ENCODE measurements at places on chromosomes 4 and X. TPM values are rescaled to one million over a fixed set of nuclear protein-coding genes. Genes with fewer than 3 reads are reported as not detected.

ARMCX6 gene
- total RNA-seq: 43.1 TPM

GPR143 gene
- total RNA-seq: not detected

SGCB gene
- 9.8 TPM for total RNA-seq

ANOS1 gene
- not detected for total RNA-seq

POLR2B gene
- 125 TPM for total RNA-seq

GRCh38 chr4:67120369-67120768, 424.9 kb downstream of the CENPC start:
- H3K4me3 ChIP-seq: no peak overlapping the region
- no peak overlapping the region for H3K27ac ChIP-seq
- no peak for DNase-seq

- H3K36me3 ChIP-seq: peaks cover 8% of the 10 kb centered on the region
- H3K27me3 ChIP-seq: no peaks in the 10 kb centered on the region
- H3K27ac ChIP-seq: no peak overlapping the region
- no peak for DNase-seq
- no peak overlapping the region for H3K4me3 ChIP-seq
- H3K4me1 ChIP-seq: no peaks in the 10 kb centered on the region
Measured at GRCh38 chrX:71438750-71439149, 72.6 kb downstream of the TAF1 start.

GRCh38 chr4:40173470-40173875, 23.4 kb upstream of the RHOH start:
- DNase-seq: no peak
- H3K27ac ChIP-seq: no peak overlapping the region
- no peak overlapping the region for H3K4me3 ChIP-seq
- H3K27me3 ChIP-seq: no peaks in the 10 kb centered on the region
- no peaks in the 10 kb centered on the region for H3K36me3 ChIP-seq

DNA sequence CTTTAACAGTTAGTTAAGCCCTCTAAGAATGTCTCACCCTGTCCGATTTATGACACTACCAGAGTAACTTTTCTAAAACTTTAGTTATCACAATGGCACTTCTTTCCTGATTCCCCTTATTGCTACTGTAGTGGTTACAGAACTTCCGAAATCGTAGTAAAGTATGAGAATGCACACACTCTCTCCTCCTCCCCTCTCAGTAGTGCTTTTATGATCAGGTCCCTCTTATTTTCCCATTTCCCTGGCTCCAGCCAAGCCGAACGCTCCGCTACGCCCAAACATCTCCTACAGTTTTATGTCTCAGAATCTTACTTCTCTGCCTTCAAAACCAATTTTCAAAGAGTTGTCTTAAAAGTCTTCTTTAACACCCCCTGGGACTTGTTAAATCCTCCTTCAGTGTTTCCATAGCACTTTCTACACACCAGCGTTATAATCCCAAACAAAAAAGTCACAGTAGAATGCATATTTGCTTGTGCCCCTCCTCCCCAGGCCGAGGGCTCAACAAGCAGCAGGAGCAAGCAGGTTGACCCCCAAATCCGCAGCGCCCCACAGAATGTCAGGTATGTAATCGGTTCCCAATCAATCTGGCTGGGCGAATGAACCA, 671 bp downstream of the HPF1 start:
- H3K4me1 ChIP-seq: peaks cover 14% of the 10 kb centered on the region
- peak; percentile 42 for DNase-seq
- H3K27ac ChIP-seq: no peak overlapping the region
- no peaks in the 10 kb centered on the region for H3K27me3 ChIP-seq

DNA sequence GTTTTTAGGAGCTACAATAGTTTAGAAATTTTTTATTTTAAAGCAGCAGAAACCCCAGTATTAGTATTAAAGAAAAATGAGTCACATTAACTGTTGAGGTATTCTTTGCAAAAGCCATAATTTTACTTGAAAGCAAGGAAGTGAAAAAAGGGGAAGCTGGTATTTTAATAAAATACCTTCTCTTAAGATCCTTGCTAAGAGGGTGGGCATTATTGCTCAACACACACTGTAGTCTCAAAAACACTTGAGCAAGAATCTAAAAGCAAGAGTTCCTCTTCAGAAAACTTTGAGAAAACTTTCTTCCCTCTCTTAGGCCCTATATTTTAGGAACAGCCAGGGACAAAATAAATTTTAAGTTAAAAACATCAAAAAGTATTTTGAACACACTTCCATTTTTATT, 259.4 kb upstream of the DIAPH2 start:
- DNase-seq: no peak
- H3K4me1 ChIP-seq: no peaks in the 10 kb centered on the region
- H3K27me3 ChIP-seq: no peaks in the 10 kb centered on the region
- no peak overlapping the region for H3K4me3 ChIP-seq
- H3K36me3 ChIP-seq: no peaks in the 10 kb centered on the region
- no peak overlapping the region for H3K27ac ChIP-seq

- no peaks in the 10 kb centered on the region for H3K4me1 ChIP-seq
- H3K27ac ChIP-seq: no peak overlapping the region
- no peaks in the 10 kb centered on the region for H3K27me3 ChIP-seq
- H3K4me3 ChIP-seq: no peak overlapping the region
Measured at GRCh38 chr4:61336916-61337315, 136.8 kb downstream of the ADGRL3 start.

- no peaks in the 10 kb centered on the region for H3K36me3 ChIP-seq
- no peaks in the 10 kb centered on the region for H3K4me1 ChIP-seq
- H3K27ac ChIP-seq: no peak overlapping the region
- H3K4me3 ChIP-seq: no peak overlapping the region
- no peak for DNase-seq
Measured at GRCh38 chr4:100175858-100176257, 14.4 kb downstream of the DDIT4L start.

GRCh38 chr4:187321711-187322110, 598.1 kb upstream of the FAT1 start:
- no peaks in the 10 kb centered on the region for H3K36me3 ChIP-seq
- no peak overlapping the region for H3K4me3 ChIP-seq
- H3K27ac ChIP-seq: no peak overlapping the region
- DNase-seq: no peak
- no peaks in the 10 kb centered on the region for H3K27me3 ChIP-seq
- H3K4me1 ChIP-seq: no peaks in the 10 kb centered on the region

DNA sequence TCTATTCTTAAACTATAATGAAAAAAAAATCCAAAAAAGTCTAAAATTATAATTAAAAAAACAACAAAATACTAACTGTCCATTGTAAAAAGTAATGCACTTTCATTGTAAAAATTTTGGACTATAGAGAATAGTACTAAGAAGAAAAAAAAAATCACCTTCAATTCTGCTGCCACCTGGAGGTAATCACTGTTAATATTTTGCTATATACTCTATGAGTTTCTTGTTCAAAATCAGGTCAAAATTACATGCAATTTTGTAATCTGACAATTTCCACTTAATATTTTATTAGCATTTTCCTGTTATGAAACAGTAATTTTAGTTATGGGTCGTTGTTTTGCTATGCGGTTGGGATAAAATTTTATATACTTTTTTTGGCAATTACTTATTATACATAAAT, 62.0 kb downstream of the HTT start:
- H3K4me3 ChIP-seq: no peak overlapping the region
- peaks cover 45% of the 10 kb centered on the region for H3K36me3 ChIP-seq
- DNase-seq: peak; percentile 59
- H3K27ac ChIP-seq: no peak overlapping the region
- H3K4me1 ChIP-seq: no peaks in the 10 kb centered on the region

GRCh38 chr4:176970853-176971252, 178.1 kb upstream of the VEGFC start:
- no peak overlapping the region for H3K27ac ChIP-seq
- H3K4me1 ChIP-seq: no peaks in the 10 kb centered on the region
- H3K36me3 ChIP-seq: no peaks in the 10 kb centered on the region

- DNase-seq: no peak
- no peak overlapping the region for H3K27ac ChIP-seq
- no peaks in the 10 kb centered on the region for H3K27me3 ChIP-seq
- no peaks in the 10 kb centered on the region for H3K4me1 ChIP-seq
- no peak overlapping the region for H3K4me3 ChIP-seq
Measured at GRCh38 chrX:125198546-125198945, 121.1 kb upstream of the TEX13C start.

GRCh38 chr4:182188622-182189021, 54.6 kb upstream of the TENM3 start:
- no peak overlapping the region for H3K27ac ChIP-seq
- H3K36me3 ChIP-seq: no peaks in the 10 kb centered on the region
- no peaks in the 10 kb centered on the region for H3K27me3 ChIP-seq

- H3K4me3 ChIP-seq: no peak overlapping the region
- no peaks in the 10 kb centered on the region for H3K27me3 ChIP-seq
- no peak for DNase-seq
- no peak overlapping the region for H3K27ac ChIP-seq
- no peaks in the 10 kb centered on the region for H3K4me1 ChIP-seq
Measured at GRCh38 chrX:29466456-29466855, 748.9 kb upstream of the MAGEB2 start.

DNA sequence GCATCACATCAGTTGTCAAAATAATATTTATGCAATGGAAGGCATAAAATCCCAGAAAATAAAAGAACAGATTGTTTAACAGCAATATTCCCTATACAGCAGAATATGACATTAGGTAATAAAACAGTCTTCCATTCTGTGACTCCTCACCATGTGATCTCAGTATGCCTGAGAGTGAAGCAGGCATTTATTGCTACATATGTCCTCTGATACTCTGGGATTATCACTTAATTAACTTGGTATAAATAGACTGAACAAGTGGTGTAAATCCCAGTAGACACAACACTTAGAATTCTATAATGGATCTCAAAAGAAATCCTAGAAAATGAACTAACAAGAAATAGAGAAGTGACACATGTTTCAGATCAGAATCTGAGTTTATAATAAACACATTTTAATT, 841.3 kb downstream of the PDHA2 start:
- DNase-seq: no peak
- no peak overlapping the region for H3K4me3 ChIP-seq
- H3K27me3 ChIP-seq: no peaks in the 10 kb centered on the region

- no peaks in the 10 kb centered on the region for H3K36me3 ChIP-seq
- H3K27me3 ChIP-seq: no peaks in the 10 kb centered on the region
- DNase-seq: no peak
- H3K27ac ChIP-seq: no peak overlapping the region
Measured at GRCh38 chrX:126658447-126658846, 105.8 kb upstream of the DCAF12L1 start.

- H3K27ac ChIP-seq: no peak overlapping the region
- no peaks in the 10 kb centered on the region for H3K4me1 ChIP-seq
- H3K27me3 ChIP-seq: no peaks in the 10 kb centered on the region
- H3K36me3 ChIP-seq: no peaks in the 10 kb centered on the region
- no peak for DNase-seq
Measured at GRCh38 chr4:10629394-10629793, 55.2 kb downstream of the CLNK start.

Measured in Karpas-422 (cell line).